Left kidney (tissue), 8 donors: ENCODE measurements at places on chromosomes 6 and 20. TPM values are rescaled to one million over a fixed set of nuclear protein-coding genes. Genes with fewer than 3 reads are reported as not detected.
A peak's percentile ranks its signal among the peaks of the same experiment; 100 is the strongest.

DNA sequence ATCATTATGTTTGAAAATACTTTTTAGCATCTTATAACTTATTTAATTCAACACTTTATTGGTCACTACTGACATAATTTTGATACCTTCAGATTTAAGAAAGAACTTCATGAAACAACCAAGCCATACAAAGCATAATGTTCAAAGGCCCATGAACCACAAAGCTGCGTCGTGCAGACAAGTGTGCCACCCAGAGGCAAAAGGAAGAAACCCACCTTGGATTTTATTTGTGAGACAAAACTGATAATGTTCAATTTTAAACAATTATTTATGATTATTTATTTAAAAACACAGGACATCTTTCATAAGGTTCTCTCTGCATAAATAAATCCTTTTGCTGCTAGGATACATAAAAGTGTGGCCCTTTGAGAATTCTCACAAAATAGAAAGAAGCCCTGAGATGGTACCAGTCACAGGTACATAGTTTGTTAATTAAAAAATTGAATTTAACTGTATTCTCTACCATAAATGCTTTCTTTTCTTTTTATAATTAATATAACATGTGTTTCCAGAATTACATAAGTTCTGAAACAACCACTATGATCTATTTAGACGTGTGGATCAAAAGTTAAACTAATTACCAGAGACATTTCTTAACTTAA, 143.7 kb downstream of the RALGAPA2 start:
- peak; percentile 19 for DNase-seq

DNA sequence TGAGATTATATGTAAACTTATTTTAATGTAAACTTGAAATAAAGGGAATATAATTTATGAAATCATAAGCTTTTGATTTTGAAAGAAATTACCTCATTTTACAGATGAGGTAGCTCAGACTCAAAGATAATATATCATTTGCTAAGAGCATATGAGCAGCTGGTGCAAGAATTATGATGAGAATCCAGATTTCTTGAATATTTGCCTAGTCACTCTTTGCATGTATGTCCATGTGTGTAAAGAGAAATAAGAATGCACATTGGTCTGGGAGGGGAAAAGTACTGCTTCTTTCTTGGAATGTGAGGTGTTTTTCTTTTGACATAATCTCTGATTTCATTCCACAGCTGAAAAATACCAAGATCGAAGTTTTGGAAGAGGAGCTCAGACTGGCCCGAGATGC, 11.1 kb upstream of the SNRNP48 start:
- no peak for DNase-seq

DNA sequence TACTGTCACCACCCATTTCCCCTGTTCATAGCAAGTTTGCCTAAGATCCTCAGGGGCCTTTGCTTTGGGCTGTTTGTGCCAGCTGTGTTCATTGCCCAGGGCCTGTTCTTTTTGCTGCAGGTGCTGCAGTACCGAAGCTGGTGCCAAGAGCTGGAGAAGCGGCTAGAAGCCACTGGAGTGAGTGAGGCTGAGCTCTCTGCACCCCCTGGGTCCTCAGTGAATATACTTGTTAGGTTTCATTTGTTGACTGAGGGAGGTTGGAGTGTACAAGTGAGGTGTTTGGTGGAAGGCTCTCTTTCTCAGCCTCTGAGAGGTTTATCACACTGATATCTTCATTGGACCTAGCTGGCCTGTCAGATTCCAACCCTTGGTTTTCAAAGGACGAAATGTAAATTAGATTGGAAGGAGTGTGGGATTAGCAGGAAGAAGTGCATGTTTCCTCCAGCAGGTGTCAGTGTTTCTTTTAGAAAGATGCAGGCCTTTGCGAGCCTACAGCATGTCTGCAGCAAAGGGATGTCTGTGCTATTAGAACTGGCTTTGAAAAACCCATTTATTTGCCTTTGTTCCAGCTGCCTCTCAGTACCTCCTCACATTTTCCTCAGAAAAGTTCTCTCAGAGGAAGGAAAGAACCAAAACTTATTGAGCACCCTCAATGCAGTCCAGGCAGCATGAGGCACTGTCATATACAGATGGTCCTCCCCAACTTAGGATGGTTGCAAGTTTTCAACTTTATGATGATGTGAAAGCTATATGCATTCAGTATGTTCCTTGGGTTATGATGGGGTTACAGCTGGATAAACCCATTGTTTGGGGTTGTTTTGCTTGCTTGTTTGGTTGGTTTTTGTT, 8.3 kb downstream of the CEP250 start:
- peak; percentile 75 for DNase-seq

- no peak for DNase-seq
Observed at GRCh38 chr20:59405226-59406200, 105.1 kb downstream of the EDN3 start.

Gene AKAP12
- polyA plus RNA-seq = 150 TPM

DNA sequence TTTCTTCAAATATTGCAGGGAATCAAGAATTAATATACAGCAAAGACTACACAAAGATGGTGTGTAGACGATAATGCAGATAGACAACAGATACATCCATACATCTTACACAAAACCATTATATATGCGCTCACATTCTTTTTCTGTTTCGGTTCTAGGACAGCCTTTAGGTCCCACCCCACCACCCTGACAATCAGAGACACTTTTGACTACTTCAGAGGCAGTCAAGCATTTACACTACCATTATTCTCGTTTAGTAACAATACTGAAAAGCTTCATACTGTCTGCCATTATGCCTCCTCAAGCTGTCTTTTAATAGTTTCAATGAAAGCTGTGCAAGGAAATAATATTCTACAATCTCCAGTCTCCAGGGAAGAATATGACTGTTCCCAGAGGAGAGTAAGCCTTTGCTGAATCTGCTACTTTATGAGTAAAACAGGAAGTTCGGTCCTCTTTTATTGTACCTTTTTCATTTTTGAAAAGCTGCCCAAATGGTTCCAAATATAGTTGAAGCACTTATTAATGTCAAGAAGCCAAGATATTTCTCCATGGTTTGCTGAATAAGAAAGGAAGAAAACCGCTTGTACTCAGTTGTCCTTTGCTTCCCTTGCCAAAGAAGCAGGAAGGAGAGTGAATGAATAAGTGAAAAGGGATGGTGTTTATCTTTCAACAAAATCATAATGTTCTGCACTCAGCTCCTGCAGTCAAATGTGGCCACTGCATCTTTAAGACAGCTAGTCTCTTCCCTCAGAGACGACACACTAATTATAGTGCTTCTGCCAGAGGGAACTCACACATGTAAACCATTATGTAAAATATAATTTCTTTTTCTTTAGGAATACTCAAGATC, 468.3 kb downstream of the CDC5L start:
- DNase-seq = no peak

DNA sequence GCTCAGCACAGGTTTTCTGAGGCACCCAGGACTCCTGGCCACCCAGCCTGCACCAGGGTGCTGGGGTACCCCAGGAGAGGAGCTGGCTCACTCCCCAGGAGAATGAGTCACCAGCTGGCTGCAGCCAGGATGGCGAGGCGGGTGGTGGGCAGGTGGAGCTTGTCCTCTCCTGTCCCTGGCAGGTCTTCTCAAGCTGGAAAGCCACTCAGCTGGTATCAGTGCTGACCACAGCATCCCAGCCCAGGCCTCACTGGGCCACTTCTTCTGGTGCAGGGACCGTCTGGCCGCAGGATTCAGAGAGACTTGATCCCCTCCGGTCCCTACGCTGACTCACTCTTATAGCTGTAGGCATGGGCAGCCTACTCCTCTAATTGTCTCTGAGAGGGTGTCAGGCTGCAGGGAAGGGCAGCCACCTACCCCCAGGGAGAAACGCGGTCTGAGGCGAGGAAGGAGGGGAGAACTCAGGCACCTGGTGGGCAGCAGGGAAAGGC, 22.2 kb downstream of the TFEB start:
- no peak for DNase-seq

DNA sequence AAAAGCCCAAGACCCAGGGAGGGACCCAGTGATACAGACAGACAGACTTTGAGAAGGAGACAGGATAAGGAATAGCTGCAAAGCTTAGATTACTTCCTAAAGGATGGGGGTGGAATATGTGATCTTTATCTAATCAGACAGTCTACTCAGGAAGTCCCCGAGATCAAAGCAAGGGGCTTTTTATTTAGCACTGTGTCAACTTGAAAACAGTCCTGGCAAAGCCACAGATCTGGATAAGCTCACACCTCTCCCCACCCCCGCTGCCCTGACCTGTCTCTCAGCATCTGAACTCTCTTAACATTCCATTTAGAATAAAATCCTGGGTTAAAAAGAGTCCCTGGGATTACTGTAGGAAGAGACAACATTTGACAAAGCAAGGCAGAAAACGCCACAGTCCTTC, 101.5 kb downstream of the ISM1 start:
- DNase-seq = no peak

DNA sequence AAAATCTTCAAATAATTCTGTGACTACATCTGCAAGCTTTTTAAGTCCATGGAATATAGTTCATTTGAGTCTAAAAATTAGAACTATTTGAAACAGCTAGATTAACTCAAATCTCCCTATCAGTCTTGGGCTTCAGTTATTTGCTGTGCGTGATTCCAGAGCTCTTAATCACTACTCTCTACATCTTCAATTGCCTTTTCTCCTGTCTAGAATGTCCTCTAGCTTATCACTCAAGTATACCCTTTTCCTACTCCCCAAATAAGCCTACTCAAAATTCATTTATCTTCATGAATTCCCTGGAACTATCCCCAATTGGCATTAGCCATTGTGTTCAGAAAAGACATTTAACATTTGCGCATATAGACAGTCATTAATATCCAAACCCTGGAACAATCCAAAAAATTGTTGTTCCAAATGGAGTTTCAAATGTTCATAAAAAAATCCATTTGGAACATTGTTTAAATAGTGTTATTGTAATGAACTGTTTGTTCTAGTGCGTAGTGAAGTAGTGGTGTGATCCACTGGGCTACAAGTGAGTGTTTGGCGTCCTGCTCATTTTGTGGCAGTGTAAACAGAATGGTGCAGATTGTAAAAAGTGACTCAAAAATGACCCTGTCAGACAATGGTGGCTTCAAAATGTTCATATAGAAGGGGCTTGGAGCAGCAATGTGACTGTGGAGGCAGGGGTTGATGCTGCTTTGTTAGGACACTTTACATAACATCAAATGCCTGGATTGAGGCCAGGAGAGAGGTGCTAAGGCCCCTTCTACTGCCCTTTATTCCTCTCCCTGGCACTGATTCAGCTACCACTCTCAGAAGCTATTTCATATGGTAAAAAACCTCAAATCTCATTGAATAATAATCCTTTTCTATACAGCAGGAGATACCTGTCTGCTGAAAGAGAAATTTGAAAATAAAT, 122.3 kb downstream of the KIF6 start:
- DNase-seq = no peak

DNA sequence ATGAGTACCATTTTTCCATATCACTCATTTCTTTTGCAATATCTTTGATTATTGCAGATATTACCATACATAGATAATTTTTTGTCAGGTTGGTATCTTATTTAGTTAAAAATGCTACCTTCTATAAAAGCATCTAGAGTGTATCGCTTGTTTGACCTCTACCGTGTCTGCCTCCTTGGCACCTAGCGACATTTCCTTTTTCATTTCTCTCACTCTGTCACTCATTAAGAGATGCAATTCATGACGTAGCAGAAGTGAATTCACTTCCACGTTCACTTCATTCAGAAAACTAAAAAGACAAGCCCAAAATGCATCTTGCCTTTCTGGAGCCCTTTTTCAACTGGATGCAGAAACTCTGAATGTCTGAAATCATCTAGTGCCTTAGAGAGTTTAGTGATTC, 172.9 kb downstream of the MMS22L start:
- no peak for DNase-seq

Gene GCNT2
- polyA plus RNA-seq = 15.3 TPM

GRCh38 chr20:24989162-24989561, 3.4 kb downstream of the APMAP start:
- no peak for DNase-seq

Gene GRM1
- 0.18 TPM for polyA plus RNA-seq

Gene LY6G6F
- 0.32 TPM for polyA plus RNA-seq

GRCh38 chr6:131894493-131895424, 56.4 kb downstream of the CCN2 start:
- DNase-seq = no peak

DNA sequence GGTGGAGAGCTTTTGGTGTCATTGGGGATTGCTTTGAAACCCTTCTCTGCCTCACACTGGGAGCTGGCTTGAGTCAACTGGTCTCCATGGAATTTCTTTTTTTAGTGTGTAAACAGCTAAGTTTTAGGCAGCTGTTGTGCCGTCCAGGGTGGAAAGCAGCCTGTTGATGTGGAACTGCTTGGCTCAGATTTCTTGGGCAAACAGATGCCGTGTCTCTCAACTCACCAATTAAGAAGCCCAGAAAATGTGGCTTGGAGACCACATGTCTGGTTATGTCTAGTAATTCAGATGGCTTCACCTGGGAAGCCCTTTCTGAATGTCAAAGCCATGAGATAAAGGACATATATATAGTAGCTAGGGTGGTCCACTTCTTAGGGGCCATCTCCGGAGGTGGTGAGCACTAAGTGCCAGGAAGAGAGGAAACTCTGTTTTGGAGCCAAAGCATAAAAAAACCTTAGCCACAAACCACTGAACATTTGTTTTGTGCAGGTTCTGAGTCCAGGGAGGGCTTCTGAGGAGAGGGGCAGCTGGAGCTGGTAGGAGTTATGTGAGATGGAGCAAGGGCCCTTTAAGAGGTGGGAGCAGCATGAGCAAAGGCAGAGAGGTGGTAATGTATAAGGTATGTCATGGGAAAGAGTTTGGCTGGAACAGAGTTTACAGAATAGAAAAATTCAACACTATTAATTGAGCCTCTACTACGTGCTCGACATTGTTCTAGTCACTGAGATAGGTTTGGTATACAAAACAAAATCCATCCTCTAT, 31.2 kb downstream of the SRSF3 start:
- peak; percentile 75 for DNase-seq

Gene LY6G5C
- polyA plus RNA-seq = 2.7 TPM

Gene LY6G6D
- not detected for polyA plus RNA-seq

DNA sequence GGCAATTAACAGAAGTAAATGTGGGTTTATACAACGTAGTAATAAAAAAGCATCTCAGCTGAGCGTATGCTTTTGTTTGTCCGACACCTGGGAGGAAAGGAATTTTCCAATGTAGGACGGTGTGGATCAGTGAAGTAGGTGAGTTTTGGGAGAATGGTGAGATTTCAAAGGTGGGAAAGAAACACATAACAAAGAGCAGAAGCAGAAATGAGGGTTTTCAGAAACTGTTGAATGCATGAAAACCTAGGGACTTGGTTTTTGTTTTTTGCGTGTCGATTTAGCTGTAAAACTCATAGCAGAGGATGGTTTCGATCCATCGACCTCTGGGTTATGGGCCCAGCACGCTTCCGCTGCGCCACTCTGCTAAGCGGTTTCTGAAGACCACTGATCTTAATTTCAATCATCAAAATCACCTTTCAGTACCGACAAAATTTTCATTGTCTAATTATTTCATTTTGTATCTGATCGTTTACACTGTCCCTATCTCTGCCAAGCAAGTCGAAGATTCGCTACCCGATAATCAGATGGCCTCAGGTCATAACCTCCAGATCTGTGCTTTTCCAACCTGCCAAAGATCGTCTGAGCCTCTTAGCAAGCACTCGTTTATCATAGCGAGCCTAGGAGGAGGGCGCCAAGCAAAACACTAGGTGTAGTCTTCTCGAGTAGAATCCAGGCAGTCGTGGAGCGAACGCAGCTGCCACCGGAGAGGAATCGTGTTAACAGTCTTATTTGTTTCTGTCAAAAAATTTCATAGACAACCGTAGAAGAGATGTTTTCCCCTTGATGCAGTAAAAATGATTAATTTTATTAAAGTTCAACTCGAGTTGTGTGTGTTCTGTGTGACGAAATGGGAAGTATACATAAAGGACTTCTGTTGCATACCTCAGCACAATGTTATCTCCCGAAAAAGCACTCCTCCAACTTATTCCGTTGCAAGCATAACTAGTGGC, 20.9 kb upstream of the POM121L2 start:
- DNase-seq = no peak
